Activated T-helper 2 cell treated with anti-CD3 and anti-CD28 coated beads, Interferon-gamma antibody, Interleukin-2, Interleukin-4, amounts not matched to agents 10 μg/mL and 5 μg/mL and 100 μg/mL, durations not matched to agents 14 hours and 24 hours and 36 hours (primary cell): ENCODE measurements at places on chromosomes 1 and 21.

GRCh38 chr21:33317786-33318486 is 6.8 kb upstream of the IFNAR1 start:
- DNase-seq, result no peak

- DNase-seq, result no peak
Observed at GRCh38 chr1:53634571-53634979, 104.4 kb downstream of the GLIS1 start.

GRCh38 chr1:22790232-22791008 is 79.8 kb downstream of the EPHB2 start:
- no peak for DNase-seq

GRCh38 chr1:40986328-40986783 is 6.9 kb downstream of the CTPS1 start:
- no peak for DNase-seq

GRCh38 chr1:31335007-31335406 is 37.9 kb downstream of the FABP3 start:
- DNase-seq, result no peak

DNA sequence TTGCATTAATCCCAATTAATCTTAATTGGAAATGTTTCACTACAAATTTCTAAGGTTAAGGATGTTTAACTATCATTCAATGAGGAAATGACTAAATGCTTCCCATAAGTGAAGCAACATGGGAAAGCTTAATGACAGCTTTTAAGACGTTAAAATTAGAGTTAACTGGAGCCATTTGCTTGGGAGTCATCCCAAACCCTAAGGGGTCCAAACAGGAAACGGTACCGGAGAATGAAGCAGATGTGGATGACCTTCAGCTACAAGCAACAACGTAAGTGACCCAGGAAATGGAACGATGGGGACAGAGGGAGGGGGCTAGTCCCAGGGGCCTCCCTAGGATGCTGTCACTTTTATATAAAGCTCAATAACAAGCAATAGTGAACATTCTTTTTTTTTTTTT is 62.2 kb downstream of the CAPZB start:
- no peak for DNase-seq

DNA sequence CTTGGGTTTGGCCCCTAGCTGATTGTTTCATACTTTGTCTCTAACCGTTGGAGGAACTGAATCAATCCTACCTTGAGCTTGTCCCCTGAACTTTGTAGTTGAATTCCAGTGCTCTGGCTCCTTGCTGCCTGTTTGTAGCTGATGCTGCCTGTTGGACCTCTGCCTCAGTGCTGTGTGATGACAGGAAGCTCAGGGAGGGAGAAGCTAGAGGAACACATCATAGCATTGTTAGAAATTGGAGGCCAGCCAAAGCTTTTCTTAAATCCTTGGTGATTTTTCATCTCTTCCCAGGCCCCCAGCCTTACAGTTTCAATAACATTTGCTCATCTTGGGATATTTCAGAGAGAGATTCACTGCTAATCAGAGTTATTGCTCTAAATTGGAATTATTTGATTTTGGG is 34.0 kb downstream of the MACF1 start:
- DNase-seq, result no peak

- no peak for DNase-seq
Observed at GRCh38 chr1:7529917-7530316, 241.2 kb upstream of the VAMP3 start.

- DNase-seq, result no peak
Observed at GRCh38 chr1:111399792-111400610, 27.5 kb downstream of the OVGP1 start.
